Liver (tissue), 10 donors: ENCODE measurements at places on chromosomes 12 and 14.

- DNase-seq, result no peak
These were observed 218.2 kb downstream of the PTPRO start for GRCh38 chr12:15540469-15540872.

- peak; percentile 41 for DNase-seq
These were observed 117.4 kb downstream of the DAD1 start for GRCh38 chr14:22471545-22472121.

DNA sequence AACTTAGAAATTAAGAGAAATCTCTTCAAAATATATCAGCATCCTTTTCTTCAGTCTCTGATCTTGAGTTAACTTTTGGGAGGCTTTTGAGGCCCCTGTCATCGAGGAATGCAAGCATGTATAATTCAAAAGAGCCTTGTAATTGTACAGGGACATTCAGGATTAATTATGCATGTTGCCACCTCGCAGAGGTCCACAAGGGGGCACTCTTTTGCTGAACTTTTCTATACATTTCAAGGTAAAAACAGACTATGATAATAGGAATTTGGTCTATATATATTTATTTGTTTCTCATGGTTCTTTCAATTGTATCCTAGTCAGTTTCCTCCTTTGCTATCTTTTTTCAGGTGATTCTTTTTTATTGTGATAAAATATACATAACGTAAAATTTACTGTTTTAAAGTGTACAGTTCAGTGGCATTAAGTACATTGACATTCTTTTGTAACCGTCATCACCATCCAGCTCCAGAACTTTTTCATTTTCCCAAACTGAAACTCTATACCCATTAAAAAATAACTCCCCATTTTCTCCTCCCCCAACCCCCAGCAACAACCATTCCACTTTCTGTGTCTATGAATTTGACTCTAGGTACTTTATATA, 47.0 kb upstream of the SLC2A13 start:
- DNase-seq, result peak; percentile 50

- no peak for DNase-seq
These were observed 217.3 kb upstream of the CPNE8 start for GRCh38 chr12:39122562-39123204.

GRCh38 chr12:50625029-50625925, 120.5 kb downstream of the DIP2B start:
- no peak for DNase-seq

DNA sequence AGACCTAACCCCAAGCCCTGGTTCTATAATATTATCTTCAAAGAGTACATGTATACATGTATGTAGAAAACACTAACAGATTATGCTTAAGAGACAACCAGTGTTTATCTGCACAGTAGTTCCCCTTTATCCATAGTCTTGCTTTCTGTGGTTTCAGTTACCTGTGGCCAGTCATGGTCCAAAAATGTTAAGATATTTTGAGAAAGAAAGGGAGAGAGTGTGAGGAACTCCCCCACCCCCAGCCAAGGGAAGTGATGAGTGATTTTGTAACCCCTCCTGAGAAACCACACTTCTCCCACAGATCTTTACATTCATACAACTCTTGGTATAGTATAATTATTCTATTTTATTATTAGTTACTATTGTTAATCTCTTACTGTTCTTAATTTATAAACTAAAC, 77.3 kb upstream of the CNTN1 start:
- no peak for DNase-seq

DNA sequence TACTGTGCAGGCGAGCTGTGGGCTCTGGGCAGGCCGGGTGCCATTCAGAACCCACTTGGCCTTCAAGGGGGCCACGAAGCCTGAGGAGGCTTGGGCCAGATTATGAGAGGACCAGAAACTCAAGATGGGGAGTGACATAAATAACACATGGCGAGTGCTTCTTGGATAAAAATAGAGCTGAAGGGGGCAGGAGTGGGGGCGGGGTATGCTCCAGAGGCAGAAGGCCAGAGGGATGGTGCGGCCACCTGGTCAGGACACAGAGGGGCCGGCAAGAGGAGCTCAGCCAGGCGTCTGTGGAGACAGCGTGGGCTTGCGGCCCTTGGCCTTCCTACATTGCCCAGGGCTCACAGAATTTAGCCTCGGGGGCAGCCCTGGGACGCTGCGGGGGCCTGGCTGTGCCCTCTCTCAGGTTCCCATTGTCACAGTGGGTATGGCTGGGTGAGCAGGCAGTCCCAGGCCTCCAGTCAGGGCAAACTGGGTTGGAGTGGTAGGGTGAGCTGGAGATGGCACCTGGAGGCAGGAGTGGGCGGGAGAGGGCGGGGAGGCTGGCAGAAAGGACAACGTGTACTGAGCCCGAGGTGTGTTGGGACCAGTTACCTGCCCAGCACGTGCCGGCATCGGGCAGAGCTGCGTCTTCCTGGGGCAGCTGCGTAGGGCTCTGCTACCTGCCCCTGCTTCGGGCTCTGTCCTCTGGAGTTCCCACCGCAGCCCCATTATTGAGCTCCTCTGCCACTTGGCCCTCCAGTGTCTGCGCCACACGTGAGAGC, 7.4 kb upstream of the SLC25A29 start:
- no peak for DNase-seq

GRCh38 chr14:102481371-102481770, 28.2 kb downstream of the ANKRD9 start:
- DNase-seq, result no peak

- DNase-seq, result no peak
These were observed 23.4 kb downstream of the SLC25A29 start for GRCh38 chr14:100282766-100283419.

DNA sequence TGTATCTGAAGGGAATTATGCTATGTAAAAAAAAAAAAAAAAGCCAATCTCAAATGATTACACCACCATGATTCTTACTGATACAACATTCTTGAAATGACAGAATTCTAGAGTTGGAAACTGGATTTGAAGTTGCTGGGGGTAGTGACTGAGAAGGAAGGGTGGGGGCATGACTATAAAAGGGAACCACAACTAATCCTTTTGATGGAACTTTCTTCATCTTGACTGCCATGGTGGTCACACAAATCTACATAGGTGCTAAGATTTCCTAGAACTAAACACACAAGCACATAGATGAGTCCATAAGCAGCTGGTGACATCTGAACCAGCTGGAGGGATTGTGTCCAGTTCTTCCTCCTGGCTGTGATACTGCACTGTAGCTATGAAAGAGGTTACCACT, 51.4 kb downstream of the CLMN start:
- no peak for DNase-seq

DNA sequence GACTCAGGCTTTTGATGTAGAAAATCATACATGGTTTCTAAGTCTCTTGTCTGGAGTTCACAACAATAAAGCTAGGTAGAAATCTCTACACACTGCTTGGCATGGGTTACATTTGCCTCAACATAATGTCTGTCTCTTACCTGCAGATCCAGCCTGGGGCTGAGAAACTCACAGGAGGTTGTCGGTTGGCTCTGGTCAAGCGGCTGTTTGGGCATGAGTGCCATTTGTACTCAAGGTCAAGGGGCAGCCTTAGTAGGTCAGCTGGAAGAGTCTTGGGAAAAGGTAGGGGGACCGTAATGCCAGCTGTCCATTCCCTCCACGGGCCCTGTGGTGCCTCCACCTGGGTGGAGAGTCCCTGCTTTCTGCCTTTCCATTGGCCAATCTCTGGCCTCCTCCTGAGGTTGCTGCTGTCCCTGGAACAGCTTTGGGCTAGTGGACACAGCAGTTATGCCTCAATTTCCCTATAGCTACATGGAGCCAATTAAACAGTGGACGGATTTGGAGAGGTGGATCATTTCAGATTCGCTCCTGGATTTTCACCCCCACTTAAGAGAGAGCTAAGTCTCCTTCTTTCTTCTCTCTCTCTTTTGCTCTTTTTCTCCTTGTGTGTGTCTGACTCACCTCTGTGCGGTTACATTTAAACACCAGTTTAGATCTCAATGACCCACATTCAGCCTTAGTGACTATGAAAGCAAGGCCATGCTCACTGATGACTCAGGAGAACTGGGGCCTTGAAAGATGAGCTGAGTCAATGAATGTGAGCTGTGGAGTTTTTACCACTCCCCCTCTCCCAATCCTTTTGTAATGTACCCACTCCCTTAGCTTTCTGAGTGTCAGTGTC, 132.8 kb upstream of the HIF1A start:
- DNase-seq, result no peak

DNA sequence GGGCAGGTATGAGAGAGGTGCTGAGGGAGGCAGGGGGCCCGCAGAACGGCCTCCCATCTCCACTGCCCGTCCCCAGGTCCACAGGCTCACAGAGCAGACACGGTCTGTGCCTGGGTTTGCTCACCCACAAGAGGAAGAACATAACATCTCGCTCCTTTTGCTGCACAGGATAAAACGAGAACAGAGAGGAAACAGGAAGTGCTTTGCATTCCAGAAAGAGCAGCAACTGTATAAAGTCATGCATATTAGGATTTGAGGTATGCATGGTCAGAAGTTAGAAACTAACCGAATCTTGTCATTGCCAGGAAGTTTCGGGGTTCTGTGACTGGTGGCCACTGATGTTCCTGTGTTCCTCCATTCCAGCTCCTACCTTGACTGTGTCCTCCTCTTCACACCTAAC, 25.0 kb downstream of the NTF3 start:
- no peak for DNase-seq

DNA sequence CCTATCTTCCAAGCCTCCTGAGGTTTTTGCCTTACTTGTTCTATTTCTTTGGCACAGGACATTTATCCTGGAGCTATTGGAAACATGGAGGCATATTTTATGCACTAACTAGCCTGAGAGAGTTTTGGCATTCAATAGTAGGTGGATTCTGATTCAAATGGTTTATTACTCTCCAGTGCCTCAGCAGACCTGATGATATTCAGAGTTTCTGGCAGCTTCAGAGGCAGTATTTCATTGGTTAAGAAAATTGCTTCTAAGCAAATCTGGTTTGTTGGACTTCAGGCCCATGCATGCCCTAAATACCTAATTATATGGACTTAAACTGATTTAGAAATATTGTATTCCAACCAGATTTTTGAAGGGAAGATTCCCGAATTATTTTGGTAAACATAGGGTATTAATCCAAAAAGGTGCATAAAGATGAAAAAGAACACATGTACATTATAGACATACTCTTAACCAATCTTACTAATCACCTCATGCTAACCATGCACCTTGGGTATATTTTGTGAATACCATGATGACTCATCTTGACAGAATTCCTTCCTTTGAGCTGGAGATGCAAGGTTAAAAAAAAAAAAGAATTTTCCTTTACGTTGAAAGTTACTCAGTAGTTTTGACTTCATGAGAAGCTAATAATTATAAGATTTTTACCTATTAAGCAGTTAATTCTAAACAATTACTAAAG, 44.3 kb upstream of the KTN1 start:
- DNase-seq, result no peak

DNA sequence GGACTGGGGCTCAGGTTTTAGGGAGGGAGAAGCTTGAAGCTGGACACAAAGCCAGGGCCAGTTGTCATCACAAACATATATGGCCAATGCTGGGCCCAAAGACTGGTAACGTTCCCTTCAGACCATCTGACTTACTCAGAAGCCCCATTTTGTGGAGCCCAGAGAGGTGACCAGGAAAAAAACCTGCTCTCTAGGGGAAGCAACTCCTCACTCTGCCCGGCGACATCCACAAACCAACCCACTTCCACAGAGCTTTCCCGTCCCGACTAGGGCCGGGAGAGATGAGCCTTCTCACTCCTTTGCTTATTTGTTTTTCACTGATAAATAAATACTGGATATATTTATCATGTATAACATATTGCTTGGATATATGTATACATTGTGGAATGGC, 180.9 kb upstream of the RTL1 start:
- no peak for DNase-seq

DNA sequence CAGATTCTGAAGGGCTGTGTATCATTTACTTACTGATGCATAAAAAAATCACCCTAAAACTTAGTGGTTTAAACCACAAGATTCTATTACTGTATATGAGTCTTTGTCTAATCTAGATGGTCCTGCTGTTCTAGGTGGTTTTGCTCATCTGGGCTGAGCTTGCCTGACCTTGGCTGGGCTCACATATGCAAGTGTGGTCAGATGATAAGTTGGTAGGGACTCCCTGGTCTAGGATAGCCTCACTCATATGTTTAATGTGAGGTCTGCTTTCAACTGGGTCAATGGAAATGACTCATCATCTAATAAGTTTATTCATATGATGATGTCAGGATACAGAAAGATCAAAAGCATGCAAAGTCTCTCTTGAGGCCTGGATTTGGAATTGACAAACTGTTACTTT, 887.8 kb downstream of the TRHDE start:
- DNase-seq, result no peak

GRCh38 chr12:9363145-9363544, 154.9 kb upstream of the PZP start:
- DNase-seq, result no peak

DNA sequence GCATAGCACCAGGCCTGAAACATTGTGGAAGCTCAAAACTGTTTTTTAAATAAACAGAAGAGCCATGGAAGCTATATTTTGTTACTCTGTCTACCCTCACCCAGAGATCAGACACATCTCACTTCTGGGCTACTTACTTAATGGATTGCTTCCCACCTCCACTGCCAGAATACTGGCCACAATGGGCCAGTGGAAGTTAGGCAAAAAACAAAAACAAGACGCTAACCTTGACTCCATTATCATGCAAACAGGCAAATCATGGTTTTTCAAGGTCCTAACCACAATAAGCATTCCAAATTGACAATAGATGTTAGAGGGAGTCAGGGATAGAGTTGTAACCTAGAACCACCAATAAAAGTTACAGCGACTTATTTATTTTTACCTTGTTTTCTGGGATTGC, 52.7 kb upstream of the PTCSC3 start:
- DNase-seq, result no peak

DNA sequence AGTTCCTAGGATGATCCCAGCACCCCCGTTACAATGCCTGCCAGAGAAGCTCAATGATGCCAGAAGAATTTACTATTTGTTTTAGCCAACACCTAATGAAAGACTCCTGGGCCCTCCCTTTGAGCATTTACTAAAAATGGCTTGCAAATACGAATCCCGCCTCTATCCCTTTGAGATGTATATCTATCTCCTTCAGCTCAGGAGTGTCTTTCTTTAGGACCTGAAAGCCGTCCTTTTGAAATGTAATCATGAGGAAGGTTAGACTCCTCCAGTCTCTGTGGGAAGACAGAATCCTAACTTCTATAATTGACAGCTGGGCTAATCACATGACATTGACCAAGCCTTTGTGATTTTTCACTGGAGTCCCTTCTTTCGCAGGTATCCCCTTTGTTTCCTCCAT, 19.2 kb upstream of the DYNC1H1 start:
- DNase-seq, result no peak

DNA sequence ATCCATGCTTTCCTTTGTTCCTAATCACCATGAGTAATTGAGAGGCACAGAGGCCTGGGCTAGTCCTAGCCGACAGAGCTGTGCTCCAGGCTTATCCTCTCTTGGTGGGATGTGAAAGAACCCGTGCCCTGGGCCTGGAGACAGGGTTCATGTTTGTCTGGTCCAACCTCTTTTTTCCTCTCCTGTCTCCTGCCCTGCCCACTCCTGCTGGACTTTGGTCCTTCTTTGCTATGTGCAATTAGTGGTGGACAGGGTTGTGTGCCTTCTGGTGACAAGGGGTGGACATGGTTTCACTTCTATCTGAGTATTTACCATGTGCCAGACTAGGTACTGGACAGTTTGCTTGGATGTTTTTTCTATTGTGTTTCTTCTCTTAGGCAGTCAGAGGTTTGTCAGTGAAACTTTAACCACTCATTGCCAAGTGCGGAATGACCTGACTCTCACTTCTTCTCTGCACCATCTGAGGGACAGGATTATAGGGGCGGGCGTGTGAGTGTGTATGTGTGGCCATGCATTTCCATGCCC, 126.1 kb downstream of the SMOC1 start:
- DNase-seq, result peak; percentile 52
